Activated CD4-positive, CD25-positive, alpha-beta regulatory T cell treated with anti-CD3 and anti-CD28 coated beads, Interleukin-2, amount 50 U/mL, for 24 hours (primary cell): ENCODE measurements at places on chromosomes 4 and X.
A peak's percentile ranks its signal among the peaks of the same experiment; 100 is the strongest.

DNA sequence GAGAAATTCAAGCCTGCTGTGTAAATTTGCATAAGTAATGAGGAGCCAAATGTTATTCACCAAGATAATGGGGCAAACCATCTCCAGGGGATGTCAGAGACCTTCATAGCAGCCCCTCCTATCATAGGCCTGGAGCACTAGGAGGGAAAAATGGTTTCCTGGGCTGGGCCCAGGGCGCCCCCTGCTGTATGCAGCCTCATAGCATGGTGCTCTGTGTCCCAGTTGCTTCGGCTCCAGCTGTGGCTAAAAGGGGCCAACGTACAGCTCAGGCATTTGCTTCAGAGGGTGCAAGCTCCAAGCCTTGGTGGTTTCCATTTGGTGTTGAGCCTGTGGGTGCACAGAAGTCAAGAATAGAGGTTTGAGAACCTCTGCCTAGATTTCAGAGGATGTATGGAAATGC, 859.3 kb downstream of the RPA4 start:
- no peak for ATAC-seq

DNA sequence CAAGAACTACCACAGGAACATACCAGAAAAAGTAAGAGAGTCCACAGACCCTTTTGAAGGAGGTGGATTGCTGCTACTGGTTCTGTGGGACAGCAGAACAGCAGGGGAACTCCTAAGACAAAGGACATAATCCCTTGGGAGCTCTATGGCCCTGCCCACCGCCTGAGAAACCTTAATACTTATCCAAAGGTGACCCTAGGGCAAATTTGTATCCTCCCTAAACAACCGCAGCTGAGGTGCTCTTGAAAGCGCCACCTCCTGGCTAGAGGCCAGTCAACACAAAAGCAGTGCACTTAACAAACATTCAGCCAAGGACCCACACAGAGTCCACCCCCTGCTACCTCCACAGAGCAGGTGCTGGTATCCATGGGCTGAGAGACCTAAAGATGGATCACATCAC, 136.8 kb downstream of the ADAM29 start:
- no peak for ATAC-seq

- ATAC-seq: no peak
These were observed 5.3 kb downstream of the PDZD4 start for GRCh38 chrX:153825042-153825441.

- no peak for ATAC-seq
These were observed 7.2 kb downstream of the SSR4 start for GRCh38 chrX:153801669-153802068.

- ATAC-seq: no peak
These were observed 148.6 kb upstream of the CNKSR2 start for GRCh38 chrX:21225643-21226042.

- ATAC-seq: no peak
These were observed 67.6 kb downstream of the PDGFRA start for GRCh38 chr4:54296548-54297203.

GRCh38 chrX:47900833-47901232, 64.1 kb downstream of the ZNF81 start:
- ATAC-seq: no peak

GRCh38 chrX:19791562-19791961, 95.8 kb downstream of the SH3KBP1 start:
- peak; percentile 83 for ATAC-seq

DNA sequence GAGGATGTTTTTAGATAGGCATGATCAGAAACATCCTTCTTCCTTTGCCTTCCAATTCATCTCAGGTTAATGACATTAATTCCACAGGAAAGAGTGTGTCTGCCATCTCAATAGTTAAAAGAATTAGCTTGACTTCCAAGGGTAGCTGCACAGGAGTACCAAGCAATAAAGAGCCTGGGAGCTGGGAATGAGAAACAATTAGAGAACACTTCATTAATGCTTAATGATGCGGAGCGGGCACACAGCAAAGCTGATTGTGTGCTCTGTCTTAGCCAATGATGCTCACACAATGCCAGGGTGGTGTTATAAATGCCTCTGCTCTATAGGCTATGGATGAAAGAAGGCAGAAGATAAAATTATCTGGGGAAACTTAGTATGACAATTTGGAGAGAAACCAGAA, 1052.5 kb upstream of the LCORL start:
- no peak for ATAC-seq

- no peak for ATAC-seq
These were observed 726.4 kb upstream of the MAGEB2 start for GRCh38 chrX:29488919-29489318.

GRCh38 chr4:187780070-187780469, 215.5 kb upstream of the ZFP42 start:
- no peak for ATAC-seq
